Activated T-cell treated with anti-CD3 and anti-CD28 coated beads, Interleukin-2, amount 50 U/mL, for 48 hours (primary cell): ENCODE measurements at places on chromosomes 1 and 21.

GRCh38 chr1:66705110-66705509 is 47.1 kb upstream of the DYNLT5 start:
- DNase-seq, result no peak

- DNase-seq, result no peak
Measured at GRCh38 chr1:99590578-99591209, 55.2 kb upstream of the PALMD start.

GRCh38 chr1:7518411-7518810 is 252.7 kb upstream of the VAMP3 start:
- no peak for DNase-seq

- DNase-seq, result peak; percentile 54
Measured at GRCh38 chr1:201348211-201348566, 29.3 kb downstream of the TNNT2 start.

DNA sequence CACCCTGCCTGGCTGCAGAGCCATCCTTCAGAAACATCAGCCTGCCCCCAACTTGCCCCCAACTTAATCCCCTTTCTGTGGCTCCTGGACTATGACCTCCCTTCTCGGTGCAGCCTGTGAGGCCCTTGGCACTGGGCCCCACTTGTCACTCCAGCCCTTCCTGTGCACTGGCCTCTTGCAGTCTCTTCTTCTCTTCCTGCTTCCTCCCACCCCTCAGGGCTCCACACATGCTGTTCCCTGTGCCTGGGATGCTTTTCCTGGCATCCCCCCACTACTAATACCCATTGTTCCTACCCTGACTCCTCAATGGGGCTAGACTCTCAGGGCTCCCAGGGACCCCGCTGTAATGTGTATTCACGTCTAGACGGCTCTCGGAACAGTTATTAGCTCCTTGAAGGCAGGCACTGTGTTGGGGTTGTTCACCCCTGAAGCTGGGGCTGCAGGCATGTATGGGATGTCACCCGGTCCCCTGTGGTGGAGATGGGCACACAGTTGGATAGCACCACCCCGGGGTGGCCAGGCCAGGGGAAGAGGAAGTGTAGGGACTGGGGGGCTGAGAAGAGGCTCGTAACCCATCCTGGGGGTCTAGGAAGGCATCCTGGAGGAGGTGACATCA is 4.5 kb downstream of the LDLRAD1 start:
- no peak for DNase-seq

DNA sequence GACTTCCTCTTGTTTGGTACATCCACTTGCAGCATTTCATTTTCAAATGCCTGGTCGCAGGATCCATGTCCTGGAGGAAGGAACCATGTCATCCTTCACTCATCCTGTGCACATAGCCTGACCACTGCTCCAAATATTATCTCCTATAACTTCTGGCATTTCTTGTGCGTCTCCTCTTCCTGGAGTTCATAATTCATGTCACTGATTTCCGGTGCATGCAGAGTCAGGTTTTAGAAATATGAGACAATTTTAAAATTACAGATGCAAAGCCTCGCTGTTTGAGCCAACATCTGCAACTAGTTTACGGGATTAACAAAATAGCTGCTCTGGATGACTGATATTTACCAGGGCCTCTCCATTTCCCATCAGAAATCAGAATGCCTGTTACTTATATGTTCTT is 268.1 kb downstream of the DNM3 start:
- DNase-seq, result no peak

DNA sequence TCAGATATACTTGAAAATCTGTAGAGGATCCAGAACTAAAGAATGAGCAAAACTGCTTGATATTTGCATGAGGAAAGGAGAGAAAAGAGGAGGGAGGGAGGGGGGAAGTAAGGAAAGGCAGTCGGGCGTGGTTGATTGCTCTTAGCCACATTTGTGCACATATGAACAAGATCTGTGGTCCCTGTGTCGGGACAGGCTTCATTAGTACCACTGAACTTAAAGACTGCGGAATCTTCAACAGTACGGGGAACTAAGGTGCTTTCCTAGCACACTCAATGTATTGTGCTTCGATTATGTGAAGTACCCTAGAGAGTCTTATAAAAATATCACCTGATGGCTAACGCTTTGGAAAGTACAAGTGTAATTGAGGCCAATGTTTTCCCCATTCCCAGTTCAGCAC is 59.9 kb downstream of the ZBTB18 start:
- no peak for DNase-seq

DNA sequence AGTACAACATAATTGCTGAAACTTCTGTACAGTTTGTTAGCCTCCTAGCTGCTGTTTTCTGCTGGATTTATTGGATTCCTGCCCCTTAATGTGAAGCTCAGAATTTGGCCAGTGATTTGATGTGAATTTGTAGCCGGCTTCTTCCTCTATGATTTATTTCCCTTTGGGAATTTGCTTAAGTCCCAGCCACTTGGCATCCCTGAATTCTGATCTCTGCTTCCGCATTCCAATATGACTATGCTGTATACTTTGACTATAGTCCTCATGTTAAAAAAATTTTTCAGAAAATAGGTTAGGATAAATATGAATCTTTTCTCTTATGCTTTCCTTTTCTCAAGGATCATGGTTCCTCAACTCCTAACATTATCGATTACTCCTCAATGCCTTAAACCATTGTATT is 12.4 kb upstream of the LRIF1 start:
- DNase-seq, result no peak

DNA sequence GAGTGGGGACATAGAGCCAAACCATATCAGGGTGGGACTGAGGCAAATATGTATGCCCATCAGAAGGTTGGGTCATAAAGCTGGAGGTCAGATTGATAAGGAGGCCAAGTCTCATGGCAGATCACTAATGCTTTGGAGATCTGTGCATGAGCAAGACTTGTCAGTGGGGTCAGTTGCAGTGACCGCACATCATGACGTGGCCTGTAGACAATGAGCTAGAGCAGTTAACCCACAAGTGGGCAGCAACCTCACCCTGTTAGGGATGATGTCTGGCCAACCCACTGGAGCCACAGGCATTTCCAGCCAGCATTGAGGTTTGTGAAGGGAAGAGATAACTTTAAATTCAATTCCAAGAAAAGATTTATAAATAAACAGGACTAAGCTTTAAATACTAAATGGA is 66.7 kb downstream of the XCL1 start:
- DNase-seq, result no peak

DNA sequence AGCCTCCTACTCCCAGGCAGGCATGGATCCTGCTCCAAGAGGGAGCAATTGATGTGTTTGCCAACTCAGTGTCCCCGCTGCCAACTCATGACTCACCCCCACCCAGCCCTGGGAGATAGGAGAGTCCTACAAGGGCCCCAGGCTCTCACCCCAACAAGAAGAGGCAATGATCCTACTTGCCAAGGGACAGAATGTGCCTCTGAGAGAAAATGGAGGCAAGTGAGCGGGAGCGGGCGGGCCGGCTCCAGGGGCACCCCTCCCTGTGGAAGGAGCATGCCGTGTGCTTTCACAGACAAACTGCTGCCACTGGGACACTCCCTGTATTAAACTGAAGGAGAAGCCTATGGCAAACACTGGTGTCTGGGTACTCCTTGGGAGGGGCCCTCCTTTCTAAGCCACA is 16.7 kb downstream of the PKP1 start:
- DNase-seq, result no peak

DNA sequence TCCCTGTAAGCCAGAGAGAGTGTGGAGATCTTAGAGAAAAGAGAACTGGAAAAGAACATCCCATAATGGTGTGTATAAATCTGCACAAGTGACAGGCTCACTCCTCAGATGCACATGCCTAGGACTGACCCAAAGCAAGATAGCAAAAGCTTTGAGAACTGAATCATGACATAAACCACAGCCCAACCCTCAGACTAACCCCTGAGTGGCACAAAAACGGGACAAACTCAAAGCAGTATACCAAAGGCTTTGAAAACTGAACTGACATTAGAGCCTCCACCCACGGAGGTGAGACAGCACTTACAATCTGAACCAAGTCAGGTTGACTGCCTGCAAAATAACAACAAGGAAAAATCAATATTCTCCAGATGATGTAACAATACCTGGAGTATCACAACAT is 70.8 kb downstream of the TIAM1 start:
- DNase-seq, result peak; percentile 41

- DNase-seq, result no peak
Measured at GRCh38 chr1:218390618-218391017, 45.5 kb downstream of the TGFB2 start.

DNA sequence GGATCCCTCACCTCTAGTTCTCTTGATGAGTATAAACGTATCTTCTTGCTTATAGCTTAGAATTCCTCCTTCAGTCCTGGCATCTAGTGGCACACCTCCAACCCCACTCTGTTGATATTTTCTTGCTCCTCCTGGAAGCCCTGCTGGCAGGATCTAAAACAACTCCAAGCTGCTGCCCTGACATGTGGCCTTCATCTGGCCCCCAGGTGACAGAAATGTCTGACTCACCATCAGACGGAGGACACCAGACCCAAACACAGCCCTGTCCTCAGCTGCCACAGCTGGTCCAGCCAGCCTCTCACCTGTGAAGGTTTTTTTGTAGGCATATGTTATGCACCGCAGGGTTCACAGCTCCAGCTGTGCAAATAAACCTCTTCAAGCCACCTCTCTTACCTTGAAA is 53.4 kb downstream of the KRTAP19-8 start:
- no peak for DNase-seq

DNA sequence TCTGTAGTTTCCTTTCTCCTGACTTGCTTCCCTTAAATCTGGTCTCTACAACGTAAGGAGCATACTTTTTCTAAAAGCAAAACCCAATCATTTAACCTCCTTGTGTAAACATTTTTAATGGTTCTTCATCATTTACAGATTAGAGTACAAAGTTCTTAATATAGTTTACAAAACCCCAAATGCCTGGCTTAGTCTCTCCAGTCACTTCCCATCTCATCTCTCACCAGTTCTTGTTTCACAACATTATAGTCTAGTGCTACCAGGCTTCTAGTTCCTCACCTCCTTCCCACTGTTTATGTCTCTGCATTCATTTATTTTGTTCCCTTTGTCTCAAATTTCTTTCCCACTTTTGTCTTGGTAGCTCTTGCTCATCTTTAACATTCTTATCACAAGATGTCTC is 168.4 kb downstream of the FASLG start:
- no peak for DNase-seq

DNA sequence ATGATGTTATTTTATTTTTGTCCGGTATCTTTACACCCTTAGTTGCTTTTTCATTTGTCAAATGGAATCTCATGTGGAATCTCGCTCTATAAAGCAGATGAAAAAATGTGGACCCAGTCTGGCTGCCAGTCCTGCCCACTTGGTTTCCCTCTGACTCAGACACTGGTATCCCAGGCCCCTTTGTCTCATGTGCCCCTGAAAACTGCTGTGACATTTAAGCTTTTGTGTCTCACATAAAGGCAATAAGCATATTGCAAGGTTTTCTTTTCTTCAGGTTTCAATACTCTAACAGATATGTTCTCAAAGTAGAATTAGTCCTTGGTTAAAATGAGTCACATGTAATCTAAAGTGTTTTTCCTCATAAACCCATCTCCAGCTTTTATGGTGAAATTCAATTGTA is 183.3 kb downstream of the ST6GALNAC3 start:
- DNase-seq, result no peak
